ENCODE measurements at places on chromosomes 11 and 22.

DNA sequence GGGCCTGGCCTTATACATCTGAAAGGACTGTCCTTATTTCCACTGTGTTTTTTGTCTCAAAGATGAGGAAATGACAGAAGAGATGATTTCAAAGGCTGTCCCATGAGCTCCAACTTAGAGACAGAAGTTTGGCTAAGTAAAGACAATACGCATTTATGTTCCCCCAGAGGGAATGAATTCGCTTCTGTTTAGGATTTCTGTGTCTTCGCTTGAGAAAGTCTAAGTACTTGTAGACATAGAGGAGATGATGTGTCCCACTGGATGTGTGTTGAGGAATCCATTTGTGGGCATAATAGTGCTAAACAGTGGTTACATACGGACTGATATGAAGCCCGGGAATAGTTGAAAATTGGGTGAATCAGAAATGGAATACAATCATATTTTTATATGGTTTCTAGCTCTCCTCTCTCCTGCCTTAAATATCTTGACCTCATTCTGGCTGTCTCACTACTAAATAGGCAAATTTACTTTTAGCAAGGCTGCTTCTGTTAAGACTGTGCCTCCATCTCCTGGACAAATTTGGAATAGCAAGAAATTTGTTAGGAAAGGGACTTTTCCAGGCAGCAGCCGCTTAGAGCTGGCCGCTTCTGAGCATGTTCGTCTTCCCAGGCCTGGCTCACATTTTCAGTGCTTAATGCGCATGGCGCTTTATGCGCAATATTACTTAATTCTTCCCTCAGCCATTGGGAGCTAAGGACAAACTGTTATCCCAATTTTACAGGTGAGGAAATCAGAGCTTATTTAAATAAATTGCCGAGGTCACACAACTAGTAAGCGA is 1.9 kb upstream of the PEX26 start:
- DNase-seq, result peak; percentile 89

- DNase-seq, result no peak
These were observed 44.0 kb downstream of the MRTFA start for GRCh38 chr22:40592352-40593113.

- no peak for DNase-seq
These were observed 3.3 kb upstream of the ST3GAL4 start for GRCh38 chr11:126352163-126352562.

DNA sequence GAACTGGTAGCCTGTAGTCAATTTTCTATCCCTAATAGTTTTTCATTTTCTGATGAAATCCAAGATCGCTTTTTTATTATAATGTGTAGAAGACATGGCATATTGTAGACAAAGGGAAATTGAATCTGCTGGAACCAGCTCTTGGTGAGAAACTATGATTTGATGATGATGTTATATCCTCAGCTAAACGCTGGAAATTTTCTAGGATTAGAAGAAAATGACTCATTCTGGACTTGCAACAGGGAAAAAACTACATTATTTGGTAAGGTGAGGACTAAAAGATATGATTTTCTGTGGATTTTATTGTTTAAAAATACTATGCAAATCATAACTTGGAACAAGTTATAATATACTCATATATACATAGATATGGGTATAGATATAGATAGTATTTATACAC is 14.1 kb upstream of the PGM2L1 start:
- DNase-seq, result no peak

DNA sequence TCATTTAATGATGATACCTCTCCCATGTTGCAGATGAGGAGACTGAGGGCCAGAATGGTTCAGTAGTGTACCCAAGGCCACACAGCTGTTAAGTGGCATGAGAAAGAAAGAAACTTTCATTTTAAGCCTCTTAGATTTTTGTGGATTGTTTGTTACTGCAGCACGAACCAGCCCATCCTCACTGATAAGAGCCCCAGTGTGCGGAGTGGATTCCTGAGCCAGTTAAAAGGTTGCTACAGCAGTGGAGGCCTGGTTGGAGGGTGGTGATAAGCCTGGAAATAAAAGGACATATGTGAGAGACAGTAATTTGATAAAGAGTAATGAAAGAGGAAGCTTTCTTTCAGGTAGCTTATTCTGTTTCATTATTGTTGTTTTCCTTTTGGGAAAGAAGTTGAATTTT is 89.0 kb downstream of the ATXN10 start:
- DNase-seq, result no peak
